ENCODE measurements at places on chromosomes 12 and 14.
A peak's percentile ranks its signal among the peaks of the same experiment; 100 is the strongest.

DNA sequence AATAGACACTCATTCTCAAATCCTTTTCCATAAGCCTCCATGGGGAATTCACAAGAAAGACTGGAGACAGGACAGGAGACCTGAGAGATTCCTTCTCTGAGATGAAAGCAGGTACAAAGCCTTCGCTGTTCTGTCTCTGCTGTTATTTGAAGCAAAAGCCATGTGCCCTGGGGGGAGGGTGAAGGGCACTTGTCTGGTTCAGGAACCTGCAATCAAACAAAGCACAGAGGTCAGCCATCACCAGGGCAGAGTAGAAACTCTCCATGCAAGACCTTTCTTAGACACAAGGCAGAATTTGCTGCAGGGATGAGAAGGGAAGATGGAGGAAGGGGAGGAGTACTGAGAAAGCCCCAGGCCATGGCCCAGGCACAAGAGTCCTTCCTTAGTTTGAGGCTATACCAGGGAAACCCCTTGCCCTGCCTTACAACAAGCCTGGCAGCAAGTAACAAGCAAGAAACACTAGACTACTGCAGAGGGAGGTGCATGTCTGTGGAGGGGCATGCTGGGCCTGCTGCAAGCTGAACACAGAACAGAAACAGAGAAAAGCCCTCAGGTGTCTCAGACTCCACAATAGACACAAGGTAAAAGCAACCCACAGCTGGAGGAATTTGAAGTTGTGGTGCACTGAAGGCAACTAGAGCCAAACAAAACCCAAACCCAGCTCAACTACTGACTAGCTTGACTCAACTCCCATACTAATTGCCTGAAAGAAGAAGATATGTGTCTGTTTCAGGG is 7.8 kb upstream of the ART4 start:
- DNase-seq = no peak

- no peak for DNase-seq
Measured at GRCh38 chr14:101228949-101229541, 325.5 kb upstream of the RTL1 start.

DNA sequence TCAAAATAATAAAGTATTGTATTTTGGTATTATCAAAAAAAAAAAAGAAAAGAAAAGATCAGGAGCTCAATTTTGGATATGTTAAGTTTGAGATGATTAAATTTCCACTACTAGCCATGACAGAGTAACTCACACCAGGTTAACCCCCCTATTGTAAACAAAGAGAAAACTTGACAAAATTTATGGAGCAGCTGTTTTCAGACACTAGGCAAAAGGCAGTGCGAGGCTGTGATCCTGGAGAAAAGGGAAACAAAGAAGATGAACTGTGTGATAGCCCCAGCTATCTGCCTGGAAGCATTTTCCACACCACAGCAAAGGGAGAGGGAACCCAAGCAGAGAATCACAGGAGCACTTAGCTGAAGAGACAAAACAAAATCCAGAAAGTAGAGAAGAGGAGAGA is 145.0 kb downstream of the KIF21A start:
- no peak for DNase-seq

- peak; percentile 73 for DNase-seq
Measured at GRCh38 chr14:98906123-98906995, 365.6 kb downstream of the BCL11B start.

DNA sequence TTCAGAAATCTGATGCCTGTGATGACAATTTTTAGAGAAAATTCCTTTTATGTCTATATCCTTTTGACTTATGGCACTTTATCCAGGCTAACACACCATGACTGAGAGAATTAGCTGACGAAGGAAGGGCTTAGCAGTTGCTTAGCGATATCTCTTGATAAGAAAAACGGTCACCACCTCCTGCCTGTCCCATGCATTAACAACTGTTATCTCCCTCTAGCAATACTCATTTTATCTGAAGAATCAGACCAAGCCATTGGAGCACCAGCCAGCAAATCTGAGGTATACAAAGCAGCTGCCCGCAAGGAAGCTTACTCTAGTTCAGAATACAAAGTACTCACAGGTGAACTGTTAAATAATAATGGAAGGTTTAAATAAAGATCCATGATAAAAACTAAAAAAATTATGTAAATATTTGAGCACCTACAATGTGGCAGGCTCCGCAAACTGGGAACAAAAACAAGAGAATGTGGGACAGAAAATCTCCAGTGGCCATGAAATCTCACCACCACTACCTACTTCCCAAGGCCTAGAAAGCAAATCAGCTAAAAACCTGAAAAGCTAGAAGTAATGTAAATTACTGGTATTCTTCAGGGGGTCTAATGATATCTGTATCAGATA is 24.3 kb downstream of the PPM1H start:
- DNase-seq = no peak

Measured in M059J (cell line).